ENCODE measurements at places on chromosomes 1 and 21.

- peak; percentile 29 for DNase-seq
Measured at GRCh38 chr1:214002472-214002871, 14.7 kb downstream of the PROX1 start.

- no peak for DNase-seq
Measured at GRCh38 chr1:160367934-160368923, 1.4 kb downstream of the NHLH1 start.

- no peak for DNase-seq
Measured at GRCh38 chr1:226405411-226405988, 2.4 kb downstream of the PARP1 start.

- no peak for DNase-seq
Measured at GRCh38 chr21:32119811-32120210, 159.0 kb downstream of the MIS18A start.

DNA sequence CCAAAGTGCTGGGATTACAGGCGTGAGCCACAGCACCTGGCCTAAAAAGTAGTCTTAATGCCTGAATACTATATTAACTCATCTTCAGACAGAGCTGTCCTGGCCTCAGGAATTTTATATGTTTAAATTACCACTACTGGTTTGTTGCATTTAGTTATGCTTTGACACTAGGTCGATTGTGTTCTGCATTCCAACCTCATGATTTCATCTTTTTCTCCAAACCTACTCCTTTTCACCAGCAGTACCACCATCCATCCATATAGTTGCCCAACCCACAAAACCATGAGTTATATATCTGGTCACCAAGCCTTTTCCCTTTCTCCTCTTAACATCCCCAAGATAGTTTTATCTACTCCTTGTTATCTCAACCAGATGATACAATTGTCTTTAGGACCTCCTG lies 22.6 kb downstream of the FMO5 start:
- DNase-seq: no peak

Data from small intestine (tissue), 16 donors.